ENCODE measurements at places on chromosomes 2 and 18. TPM values are rescaled to one million over a fixed set of nuclear protein-coding genes. Genes with fewer than 3 reads are reported as not detected.

GRCh38 chr2:119674711-119675500, 4.1 kb upstream of the TMEM177 start:
- no peak for DNase-seq

DNA sequence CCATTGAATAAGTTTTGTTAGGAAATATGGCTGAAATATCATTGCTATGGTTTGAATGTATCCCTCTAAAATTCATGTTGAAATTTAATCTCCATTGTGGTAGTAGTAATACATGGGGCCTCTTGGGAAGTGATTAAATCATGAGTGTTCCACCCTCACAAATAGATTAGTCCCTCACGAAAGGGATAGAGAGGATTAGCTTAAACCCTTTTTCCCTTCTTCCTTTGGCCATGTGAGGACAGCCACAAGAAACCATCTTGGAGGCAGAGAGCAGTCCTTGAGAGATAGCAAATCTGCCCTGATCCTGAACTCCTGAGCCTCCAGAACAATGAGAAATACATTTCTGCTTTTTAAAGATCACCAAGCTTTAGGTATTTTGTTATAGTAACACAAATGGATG, 274.2 kb downstream of the CDH19 start:
- no peak for DNase-seq

HRH4 gene
- 0.01 TPM for polyA plus RNA-seq

DNA sequence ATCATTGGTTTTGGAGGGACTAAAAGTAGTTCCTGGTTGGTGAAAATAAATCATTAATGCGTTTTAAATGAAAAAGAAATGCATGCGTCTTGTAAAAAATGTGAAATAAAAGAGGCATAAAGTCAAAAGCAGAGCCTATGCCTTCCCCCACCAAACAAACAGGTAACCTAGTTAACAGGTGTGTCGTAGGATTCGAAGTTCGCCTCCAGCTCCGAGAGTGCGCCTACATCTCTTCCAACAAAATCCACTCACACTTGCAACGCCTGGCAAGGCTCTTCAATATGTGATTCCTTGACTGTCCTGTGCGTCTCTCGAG, 677 bp upstream of the SMAD4 start:
- DNase-seq = no peak

- no peak for DNase-seq
These were observed 240.4 kb downstream of the PRKCE start for GRCh38 chr2:45891719-45892424.

GRCh38 chr2:268323-268722, 3.6 kb downstream of the ACP1 start:
- no peak for DNase-seq

- DNase-seq = no peak
These were observed 41.9 kb downstream of the CLIP4 start for GRCh38 chr2:29157131-29157530.

DNA sequence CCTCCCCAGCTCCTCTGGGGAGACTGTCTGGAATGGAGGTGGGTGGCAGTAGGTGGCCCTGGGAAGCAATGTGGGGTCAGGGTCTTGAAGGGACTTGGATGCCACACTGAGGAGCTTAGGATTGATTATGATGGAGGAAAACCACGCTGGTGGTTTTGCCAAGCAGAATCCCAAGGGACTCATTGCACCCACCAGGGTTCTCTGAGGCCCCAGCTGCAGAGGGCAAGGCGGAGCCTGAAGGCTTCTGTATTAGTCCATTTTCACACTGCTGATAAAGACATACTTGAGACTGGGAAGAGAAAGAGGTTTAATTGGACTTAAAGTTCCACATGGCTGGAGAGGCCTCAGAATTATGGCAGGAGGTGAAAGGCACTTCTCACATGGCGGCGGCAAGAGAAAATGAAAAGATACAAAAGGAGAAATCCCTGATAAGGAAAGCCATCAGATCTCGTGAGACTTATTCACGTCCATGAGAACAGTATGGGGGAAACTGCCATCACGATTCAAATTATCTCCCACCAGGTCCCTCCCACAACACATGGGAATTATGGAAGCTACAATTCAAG, 87.2 kb upstream of the YWHAQ start:
- DNase-seq = no peak

GRCh38 chr18:77134611-77135010, 2.0 kb upstream of the MBP start:
- no peak for DNase-seq

Data from AG04450 (cell line).